ENCODE measurements at places on chromosomes 16 and 17.
A peak's percentile ranks its signal among the peaks of the same experiment; 100 is the strongest.

- no peak for DNase-seq
These were observed 9.1 kb upstream of the PHF12 start for GRCh38 chr17:28960256-28961061.

GRCh38 chr16:77856438-77857160 is 68.2 kb downstream of the VAT1L start:
- no peak for DNase-seq

- no peak for DNase-seq
These were observed 109.0 kb upstream of the DHX40 start for GRCh38 chr17:59456428-59456827.

DNA sequence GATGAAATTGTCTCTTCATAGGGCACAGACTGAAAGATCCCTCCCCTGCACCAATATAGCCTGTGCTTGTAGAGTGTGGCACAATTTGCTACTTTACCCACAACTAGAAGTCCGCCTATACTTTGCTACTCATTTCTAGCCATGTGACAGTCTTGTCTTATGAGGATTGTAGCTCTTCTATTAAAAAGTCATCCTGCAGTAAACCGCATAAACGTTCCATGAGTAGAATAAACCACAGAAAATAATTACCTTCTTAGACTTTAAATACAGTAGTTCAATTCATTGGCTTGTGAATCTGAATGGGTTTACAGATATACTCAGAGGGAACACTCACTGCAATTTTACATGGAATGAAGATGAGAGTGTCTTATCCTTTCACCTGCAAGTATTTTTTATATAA is 4.4 kb downstream of the KRT27 start:
- DNase-seq = no peak

- DNase-seq = no peak
These were observed 6.9 kb downstream of the MRM1 start for GRCh38 chr17:36608280-36608679.

- no peak for DNase-seq
These were observed 1.7 kb downstream of the ANKRD13B start for GRCh38 chr17:29594519-29595090.

DNA sequence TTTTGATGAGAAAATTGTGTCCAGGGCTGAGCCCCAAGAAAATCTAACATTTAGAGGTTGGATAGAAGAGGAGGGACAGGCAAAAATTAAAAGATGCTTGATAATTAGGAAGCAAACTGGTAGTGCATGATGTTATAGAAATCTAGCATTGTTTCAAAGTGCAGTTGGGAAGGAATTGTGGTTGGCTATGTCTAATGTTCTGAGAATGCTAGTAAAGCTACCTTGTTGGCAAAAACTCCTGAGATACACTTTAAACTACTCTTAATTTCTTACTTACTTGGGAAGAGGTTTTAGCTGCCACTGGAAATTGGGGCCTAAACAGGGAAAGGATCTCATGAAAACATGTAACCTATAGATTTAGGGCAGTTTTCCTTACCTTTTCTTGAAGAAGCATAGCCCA is 48.3 kb downstream of the MAP2K4 start:
- no peak for DNase-seq

DNA sequence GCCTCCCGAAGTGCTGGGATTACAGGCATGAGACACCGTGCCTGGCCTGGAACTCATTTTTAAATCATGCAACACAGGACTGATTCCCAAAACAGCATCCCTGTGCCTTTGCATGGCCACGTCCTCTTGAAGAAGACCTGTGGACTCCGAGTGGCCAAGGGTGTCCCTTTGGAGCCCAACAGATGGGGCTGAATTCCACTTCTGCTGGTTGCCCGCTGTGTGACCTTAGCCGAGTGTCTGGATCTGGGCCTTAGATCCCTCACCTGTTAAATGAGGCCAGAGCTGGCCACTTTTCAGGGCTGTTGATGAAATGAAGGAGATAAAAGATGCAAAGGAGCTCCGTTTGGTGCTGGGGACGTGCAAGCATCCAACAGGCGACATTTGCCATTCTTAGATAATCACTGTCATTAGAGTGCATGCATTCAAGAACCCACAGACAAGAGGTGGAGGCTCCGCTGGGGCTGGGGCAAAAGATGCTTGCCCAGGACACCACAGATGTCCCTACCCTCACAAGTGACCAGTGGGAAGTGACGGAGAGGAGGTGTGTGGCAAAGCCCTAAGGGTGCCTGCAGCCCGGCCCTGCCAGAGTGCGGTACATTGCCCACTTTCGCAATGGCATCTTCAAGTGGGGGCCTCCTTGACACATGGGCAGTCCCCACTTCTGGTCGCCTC is 354.1 kb upstream of the TNRC6C start:
- DNase-seq = no peak

DNA sequence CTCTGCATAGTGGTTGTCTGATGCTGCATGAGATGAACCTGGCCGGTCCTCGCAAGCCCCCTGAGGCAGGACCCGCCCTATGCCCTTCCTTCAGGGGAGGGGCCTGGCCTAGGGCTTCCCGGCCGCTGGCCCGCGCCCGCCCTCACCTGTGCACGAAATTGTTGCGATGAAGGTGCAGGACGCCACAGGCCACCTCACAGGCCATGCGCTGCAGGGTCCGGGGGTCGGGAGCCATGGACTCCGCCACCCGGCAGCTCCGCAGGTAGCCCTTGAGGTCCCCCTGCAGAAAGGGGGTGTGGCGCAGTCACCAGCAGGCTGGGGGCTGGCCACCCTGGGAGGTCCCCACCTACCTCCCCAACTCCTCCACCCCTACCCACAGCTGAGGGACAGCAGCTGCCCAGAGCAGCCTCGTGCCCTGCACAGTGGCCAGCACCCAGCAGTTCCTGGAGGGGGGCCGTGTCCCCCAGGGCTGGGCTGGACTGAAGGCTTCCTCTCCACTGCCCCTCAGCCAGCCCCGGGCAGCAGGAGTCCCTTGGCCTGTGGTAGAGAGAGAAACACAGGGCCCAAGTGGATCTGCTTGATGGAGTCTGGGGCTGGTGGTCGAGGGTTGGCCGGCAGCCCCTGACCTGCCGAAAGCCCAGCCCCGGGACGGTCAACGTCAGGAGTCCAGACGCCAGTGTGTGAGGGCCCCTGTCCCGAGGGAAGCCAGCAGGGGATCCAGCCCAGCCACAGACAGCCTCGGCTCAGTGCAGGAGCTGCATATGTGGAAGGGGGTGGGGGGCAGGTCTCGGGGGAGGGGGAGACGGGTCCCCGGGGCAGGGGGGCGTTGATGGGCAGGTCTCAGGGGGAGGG is 38.8 kb upstream of the PVALEF start:
- no peak for DNase-seq

- no peak for DNase-seq
These were observed 18.1 kb downstream of the SPATA32 start for GRCh38 chr17:45243750-45244149.

- DNase-seq = no peak
These were observed 7.5 kb upstream of the KREMEN2 start for GRCh38 chr16:2956579-2956956.

DNA sequence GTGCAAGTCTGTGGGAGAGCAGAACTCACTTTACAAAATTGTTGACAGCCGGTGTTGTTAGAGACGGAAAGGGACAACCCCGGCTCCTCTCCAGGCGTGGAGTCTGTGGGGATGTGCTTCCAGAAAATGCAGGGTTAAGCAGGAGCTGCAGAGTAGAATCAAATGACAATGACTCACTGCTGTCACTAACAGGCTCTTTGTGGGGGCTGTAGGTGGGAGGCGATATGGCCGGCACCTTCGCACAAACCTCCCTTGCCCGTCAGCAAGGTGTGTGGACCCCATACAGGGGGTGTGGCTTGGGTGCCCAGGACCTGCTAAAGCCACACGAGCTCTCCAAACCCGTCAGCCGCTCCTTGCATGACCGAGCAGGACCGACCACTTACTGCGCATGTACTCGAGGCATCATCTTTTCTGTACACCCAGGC is 5.8 kb downstream of the PDK2 start:
- DNase-seq = no peak

DNA sequence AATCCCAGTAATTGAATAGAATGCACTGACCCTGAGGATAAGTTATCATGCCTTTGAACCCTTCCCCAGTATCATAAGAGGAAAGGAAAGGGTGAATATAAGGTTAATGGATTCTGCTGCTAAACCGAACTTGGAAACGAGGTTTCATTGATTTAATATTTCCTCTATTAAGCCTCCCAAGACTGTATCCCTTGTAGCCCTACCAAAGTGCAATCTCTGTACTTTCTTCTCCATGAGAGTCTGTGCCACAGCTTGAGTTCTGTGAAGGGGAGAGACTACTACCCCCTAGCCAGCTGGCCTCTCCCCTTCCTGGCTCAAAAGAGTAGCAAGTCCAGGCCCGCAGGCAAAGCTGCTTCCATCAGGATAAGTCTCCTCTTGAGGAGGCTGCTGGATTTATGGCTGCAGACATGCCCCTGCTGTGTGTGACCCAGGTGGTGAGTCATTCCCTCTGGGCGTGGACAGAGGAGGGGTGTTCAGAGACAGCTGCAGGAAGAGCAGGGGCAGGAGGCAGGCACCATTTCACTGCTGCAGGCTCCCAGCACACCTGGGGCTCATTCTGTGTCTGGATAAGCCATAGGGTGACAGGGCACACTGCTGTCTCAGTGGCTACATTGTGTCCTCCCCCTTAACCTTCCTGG is 58.4 kb downstream of the TOM1L2 start:
- DNase-seq = no peak

- DNase-seq = no peak
These were observed 13.2 kb downstream of the COPZ2 start for GRCh38 chr17:48024149-48025039.

DNA sequence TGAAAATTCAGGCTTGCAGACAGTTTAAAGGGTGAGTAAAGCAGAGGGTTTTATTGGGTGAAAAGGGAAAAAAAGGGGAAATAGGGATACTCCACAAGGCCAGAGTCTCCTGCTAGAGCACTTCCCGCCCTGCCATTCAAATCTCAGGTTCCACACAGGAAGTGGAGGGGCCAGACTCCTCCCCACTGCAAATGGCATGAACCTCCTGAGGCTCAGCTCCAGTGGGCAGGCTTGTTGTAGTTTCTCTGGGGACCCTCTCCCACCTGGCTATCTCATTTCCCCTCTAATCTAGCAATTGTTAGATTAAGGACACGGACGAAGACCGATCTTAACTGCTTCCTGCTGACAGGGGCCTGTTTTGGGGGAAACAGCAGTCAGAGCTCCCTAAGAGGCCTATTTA is 43.4 kb downstream of the TAOK1 start:
- DNase-seq = no peak

- DNase-seq = no peak
These were observed 108.4 kb upstream of the METRNL start for GRCh38 chr17:82970818-82971590.

GRCh38 chr16:85017151-85017550 is 5.8 kb upstream of the ZDHHC7 start:
- DNase-seq = no peak

GRCh38 chr17:81137248-81137647 is 28.1 kb upstream of the PVALEF start:
- no peak for DNase-seq

GRCh38 chr17:31289790-31290189 is 7.2 kb downstream of the OMG start:
- DNase-seq = no peak

- DNase-seq = no peak
These were observed 439.5 kb downstream of the WWOX start for GRCh38 chr16:78538919-78539318.

DNA sequence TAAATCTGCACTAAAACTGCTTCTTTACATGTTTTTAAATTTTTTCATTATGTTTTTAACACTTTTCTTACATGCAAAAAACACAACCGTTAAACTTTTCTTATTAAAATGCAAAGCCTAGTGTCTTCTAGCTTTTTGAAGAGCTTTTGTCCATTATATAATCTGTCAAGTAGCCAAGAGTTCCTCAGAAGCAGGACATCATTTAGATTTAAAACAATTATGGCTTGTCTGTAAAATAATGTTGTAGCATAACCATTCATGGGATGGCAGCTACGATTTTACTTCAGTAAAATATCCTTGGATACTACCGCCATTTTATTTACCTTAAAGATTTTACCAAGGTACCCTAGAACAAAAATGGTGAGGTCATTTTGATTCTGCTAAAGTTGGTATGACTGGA is 2.8 kb downstream of the OMG start:
- DNase-seq = no peak

- DNase-seq = peak; percentile 37
These were observed 749 bp upstream of the MC1R start for GRCh38 chr16:89917773-89918452.

GRCh38 chr17:19664136-19664820 is 15.7 kb downstream of the ALDH3A2 start:
- DNase-seq = no peak

DNA sequence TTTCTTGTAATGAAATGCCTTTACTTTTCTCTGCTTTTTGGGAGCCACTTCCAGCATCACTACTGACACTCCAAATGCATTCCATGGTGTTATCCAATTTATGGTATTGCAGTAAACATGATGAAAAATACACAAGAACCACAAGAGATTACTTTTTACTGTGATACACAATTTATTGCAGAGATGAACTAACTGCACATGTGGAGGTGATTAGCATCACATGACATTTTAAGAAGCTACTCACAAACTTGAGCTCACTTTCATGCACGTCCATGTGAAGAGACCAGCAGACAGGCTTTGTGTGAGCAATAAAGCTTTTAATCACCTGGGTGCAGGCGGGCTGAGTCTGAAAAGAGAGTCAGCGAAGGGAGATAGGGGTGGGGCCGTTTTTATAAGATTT is 780.5 kb upstream of the GOT2 start:
- DNase-seq = no peak

DNA sequence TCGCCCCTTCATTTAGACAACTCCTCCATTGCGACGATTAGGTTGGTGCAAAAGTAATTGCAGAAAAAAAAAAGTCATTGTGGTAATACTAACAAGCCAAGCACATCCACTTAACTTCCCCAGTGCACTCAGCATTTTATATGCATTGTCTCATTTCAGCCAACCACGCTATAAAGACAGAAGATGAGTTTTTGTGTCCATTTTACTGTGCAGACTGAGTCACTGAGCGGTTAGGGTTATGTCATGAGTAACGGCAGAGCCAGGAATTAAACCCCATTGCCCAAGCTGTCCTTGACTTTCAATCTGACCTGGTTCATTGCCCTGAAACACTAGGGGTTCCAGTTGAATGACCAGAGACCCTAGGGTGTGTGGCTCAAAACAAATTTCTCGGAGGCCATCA is 218.7 kb downstream of the XYLT1 start:
- no peak for DNase-seq

- no peak for DNase-seq
These were observed 140.6 kb upstream of the SOX9 start for GRCh38 chr17:71980171-71980570.

Data from stimulated activated CD4-positive, alpha-beta T cell treated with anti-CD3 and anti-CD28 coated beads, TNF-alpha, amount 100 ng/mL, for 1 hour (primary cell).